ENCODE measurements at places on chromosomes 16 and 17. TPM values are rescaled to one million over a fixed set of nuclear protein-coding genes. Genes with fewer than 3 reads are reported as not detected.
A peak's percentile ranks its signal among the peaks of the same experiment; 100 is the strongest.

The NGFR gene
- 0.21 TPM for total RNA-seq

DNA sequence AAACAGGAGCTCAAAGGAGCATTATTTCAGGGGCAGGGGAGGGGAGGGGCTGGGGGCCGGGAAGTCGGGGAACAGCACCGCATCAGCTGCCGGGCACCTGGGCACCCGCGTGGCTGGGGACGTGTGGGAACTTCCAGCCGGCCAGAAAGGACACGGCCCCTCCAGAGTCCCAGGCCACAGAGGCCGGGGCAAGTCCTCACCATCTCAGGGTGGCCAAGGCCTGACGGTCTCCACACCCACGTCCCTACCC, 1.1 kb downstream of the PGAP6 start:
- peaks cover 2% of the 10 kb centered on the region for H3K36me3 ChIP-seq
- DNase-seq = no peak
- no peaks in the 10 kb centered on the region for H3K27me3 ChIP-seq
- H3K4me3 ChIP-seq = peak overlapping the region; percentile 95

GRCh38 chr16:16007743-16008111, 58.3 kb downstream of the ABCC1 start:
- peak; percentile 85 for DNase-seq
- peak overlapping the region; percentile 79 for H3K27ac ChIP-seq
- H3K4me3 ChIP-seq = peak overlapping the region; percentile 34
- H3K36me3 ChIP-seq = peaks cover 11% of the 10 kb centered on the region
- no peaks in the 10 kb centered on the region for H3K27me3 ChIP-seq
- H3K4me1 ChIP-seq = peaks cover 26% of the 10 kb centered on the region

DNA sequence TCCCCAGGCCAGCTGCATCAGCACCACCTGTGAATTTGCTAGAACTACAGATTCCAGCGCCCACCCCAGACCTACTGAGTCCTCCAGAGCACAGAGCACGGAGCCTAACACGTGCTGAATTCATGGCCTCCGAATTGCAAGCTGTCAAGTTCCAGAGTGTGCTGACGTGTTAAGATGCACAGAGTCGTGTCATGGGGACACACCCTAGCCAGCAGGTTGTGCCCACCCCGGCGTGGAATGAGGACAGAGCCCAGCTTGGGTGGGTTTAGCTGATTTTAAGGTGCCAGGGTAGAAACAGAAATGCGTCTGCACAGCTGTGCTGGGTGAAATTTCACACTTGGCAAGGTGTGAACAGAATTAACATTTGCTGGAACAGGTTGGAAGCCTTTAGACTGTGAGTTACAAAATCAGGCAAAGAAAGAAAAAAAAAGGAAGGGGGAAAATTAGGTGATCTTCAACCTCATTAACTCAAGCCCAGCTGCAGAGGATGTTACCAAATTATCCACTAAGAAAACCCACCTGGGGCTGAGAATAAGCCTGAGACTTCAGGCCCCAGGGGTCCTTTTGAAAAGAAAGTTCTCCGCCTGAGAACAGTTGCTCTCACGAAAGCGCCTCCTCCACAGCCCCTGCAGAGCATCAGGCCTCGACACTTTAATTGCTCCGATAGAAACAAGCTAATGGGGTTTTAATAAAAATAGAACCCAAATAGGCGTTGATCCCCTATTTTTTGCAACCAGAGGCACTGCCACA, 27.1 kb downstream of the GINS3 start:
- H3K36me3 ChIP-seq = no peaks in the 10 kb centered on the region
- H3K27me3 ChIP-seq = no peaks in the 10 kb centered on the region
- H3K4me3 ChIP-seq = no peak overlapping the region
- DNase-seq = no peak
- no peak overlapping the region for H3K27ac ChIP-seq
